ENCODE measurements at places on chromosomes 1 and 21. TPM values are rescaled to one million over a fixed set of nuclear protein-coding genes. Genes with fewer than 3 reads are reported as not detected.

- DNase-seq, result no peak
Measured at GRCh38 chr1:170765712-170766330, 101.9 kb downstream of the PRRX1 start.

DNA sequence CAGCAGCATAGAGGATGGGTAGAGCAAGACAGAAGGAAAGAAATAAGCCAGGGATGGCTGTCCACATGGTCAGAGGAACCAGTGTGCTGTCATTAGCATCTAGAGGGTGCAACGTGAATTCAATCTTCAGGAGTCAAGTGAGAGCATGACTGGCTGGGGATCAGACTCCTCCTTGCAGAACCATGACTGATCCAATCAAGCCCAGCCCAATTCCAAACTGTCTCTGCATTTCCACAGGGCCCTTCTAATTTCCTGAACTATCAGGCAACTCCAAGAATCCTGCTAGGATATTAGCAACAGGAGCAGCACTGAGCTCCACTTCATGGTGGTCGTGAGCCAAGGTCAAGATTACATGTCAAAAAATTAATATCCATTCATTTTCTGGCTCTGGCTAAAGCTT lies 166.8 kb upstream of the CAMK1G start:
- DNase-seq, result no peak

GRCh38 chr21:21019681-21020080 lies 21.5 kb downstream of the NCAM2 start:
- DNase-seq, result no peak

- DNase-seq, result no peak
Measured at GRCh38 chr1:12544992-12545391, 73.0 kb downstream of the DHRS3 start.

GRCh38 chr1:81542196-81542595 lies 258.5 kb upstream of the ADGRL2 start:
- no peak for DNase-seq

DNA sequence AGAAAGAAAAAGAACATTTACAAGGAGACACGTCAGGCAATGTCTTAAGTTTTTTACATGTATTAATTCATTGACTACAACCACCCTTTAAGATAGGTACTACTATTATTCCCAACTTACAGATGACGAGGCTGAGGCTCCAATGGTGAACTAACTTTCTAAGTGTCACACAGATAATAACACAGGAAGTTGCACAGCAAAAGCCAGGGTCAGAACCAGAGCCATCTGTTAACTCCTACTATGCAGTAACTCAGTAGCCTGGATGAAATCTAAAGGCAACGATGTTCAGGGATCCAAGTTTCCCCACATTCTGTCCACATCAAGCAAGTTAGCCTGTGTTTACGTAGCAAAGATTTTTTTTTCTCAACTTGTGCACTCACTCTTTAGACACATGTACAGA lies 371.7 kb downstream of the PTPRC start:
- no peak for DNase-seq

- DNase-seq, result no peak
Measured at GRCh38 chr1:1891349-1892078, 627 bp upstream of the GNB1 start.

DNA sequence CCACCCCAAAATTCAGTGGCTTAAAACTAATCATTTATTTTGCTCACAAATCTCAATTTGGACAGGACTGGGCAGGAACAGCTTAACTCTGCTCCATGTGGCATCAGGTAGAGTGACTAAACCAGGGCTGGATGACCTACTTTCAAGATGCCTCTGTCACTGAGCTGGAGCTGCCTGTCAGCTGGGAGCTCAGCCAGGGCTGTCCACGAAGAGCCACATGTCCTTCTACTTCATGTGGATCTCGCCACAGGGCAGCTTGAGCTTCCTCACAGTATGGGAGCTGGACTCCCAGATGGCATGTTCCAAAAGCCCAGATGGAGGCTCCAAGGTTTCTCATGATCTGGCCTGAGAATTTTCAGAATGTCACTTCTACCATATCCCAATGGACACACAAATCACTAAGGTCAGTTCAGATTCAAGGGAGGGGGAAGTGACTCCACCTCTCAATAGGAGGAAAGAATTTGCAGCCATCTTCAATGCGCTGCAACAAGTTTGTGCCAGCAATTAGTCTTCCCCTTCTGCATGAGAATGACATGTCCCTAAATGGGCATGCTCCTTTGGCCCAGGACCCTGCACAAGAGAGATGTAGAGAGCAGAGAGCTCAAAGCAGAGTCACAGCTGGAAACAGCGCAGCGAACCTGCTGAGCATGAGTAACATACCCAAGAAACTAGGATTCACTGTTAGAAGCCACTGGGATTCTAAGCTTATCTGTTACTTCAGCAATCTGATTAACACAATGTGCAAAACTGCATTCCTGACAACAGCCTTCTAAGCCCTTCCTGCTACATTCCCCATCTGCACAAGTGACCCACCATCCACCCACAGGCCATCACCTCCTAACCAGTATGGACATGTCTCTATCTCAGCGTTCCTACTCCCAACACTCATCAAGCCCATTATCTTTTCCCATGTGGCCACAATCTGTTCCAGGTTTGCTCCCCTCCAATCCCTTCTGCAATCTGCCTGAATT lies 17.0 kb downstream of the HLCS start:
- no peak for DNase-seq

- no peak for DNase-seq
Measured at GRCh38 chr1:147613506-147613905, 56.8 kb downstream of the ACP6 start.

- DNase-seq, result no peak
Measured at GRCh38 chr1:234604495-234605398, 5.2 kb downstream of the IRF2BP2 start.

DNA sequence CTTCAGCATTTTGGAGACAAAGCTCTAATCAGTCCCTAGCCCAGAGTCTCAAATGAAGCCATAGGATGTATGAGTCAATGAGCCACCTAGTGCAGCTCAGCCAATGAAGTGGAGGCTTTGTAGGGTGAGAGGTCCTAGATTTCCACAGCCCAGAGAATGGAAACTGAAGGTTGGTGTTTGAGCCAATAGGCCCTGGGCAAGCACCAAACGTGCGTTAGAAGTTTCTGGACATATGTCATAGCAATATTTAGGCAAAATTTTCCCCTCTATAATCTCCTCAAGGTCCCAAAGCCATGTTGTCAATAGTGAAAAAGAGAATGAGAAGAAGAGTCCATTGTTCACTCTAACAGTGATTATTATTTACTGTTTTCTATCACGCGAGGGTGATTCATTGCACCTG lies 361.3 kb downstream of the PLPP3 start:
- no peak for DNase-seq

GRCh38 chr1:11923827-11924113 lies 2.5 kb downstream of the KIAA2013 start:
- DNase-seq, result no peak

Gene SLC41A1
- 29.8 TPM for total RNA-seq

Gene RGS18
- total RNA-seq, result not detected

Gene ADORA3
- total RNA-seq, result 0.53 TPM

Gene CYP4X1
- total RNA-seq, result not detected

Gene RHEX
- total RNA-seq, result not detected

Data from glomerular endothelial cell (primary cell).